ENCODE measurements at places on chromosomes 16 and 17.

DNA sequence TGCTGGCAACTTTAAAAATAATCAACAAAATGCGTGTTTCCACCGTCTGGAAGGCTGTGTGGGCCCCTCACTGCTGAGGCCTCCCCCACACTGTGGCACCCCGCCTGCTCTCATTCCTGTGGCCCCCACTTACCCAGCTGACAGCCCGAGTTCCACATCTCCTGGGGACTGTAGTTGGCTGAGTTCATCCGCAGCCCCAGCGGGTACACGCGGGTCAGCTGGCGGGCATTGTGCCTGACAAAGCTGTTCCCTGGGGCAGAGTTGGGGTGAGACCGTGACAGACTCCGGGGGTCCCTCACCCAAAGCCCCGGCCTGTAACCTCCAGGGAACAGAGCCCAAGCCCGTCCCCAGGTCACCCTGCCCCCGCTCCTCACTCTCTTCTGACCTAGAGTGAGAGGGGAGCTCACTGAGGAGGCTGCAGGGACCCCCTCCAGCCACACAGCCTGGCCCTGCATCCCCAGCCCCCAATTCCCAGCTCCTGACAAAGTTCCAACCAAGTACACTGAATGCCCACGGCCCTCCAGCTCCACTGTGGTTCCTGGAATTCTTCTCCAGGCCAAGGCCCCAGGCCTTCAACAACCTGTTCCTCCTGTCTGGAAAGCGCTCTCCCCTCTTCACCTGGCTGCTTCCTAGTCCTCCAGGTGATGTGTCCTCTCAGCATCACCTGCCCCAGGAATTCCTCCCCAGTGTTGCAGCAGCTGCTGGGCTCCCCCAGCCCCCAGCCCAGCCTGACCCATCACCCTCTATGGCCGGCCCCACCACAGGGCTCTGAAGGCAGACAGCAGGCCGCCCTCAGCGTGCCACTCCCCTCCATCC lies 18.0 kb downstream of the PLCD3 start:
- no peak for DNase-seq

DNA sequence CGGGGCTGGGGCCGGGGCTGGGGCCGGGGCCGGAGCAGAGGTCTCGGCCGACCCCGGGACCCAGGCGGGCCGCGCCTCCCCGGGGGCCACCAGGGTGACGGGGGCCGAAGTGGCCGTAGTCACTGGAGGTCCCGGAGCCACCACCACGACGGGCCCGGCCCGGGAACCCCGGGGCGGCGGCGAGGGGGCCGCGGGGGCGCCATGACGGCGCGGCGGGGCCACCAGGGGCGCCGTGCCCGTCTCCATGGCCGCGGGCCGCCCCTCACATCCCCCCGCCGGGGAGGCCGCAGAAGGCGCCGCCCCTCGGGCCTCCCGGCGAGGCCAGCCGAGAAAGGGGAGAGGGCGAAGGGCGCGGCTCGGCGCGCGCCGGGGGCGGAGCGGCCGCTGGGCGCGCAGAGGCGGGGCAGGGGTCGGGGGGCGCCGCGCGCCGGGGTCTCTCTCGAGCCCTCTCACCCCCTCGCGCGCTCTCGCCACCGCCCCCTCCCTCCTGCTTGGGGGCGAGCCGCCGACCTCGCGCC lies 297 bp downstream of the TBC1D10B start:
- DNase-seq = no peak

- DNase-seq = no peak
These were observed 10.2 kb downstream of the NOG start for GRCh38 chr17:56603486-56604238.

DNA sequence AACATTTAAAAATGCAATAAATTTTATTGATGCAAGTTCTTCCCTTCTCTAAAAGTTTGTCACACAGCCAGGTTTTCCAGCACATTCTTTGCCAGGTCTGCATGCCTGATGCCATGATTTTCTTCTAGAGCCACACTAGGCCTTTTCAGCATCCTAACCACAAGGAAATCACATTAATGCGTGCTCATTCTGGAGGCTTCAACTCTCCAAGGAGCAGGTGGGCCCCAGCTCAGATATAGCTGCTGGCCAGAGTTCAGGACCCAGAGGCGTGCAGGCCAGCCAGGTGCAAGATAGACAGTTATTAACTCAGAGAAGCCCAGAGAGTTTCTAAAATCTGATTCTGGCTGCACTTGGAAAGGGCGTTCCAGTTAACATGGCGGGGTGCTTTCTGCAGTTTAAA lies 124.5 kb upstream of the MAF start:
- DNase-seq = no peak

- no peak for DNase-seq
These were observed 3.7 kb upstream of the ERN1 start for GRCh38 chr17:64133546-64134215.

DNA sequence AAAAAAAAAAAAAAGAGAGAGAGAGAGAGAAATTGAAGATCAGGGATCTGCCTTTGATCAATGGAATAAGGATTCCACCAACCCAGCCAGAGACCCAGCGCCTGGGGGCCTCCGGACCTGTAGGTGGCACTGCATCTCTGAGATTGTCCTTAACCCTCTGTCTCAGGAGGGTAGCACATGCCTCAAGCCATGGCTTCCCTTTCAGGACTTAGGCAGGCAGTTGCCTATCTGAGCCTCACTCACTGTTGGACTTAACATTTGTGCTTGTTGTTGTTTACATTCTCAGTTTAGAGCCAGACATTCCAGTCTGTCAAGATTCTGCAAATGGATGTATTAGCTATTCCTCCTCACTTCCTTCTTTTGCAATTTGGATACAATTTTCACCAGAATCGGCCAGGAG lies 5.1 kb upstream of the SCNN1B start:
- DNase-seq = no peak

DNA sequence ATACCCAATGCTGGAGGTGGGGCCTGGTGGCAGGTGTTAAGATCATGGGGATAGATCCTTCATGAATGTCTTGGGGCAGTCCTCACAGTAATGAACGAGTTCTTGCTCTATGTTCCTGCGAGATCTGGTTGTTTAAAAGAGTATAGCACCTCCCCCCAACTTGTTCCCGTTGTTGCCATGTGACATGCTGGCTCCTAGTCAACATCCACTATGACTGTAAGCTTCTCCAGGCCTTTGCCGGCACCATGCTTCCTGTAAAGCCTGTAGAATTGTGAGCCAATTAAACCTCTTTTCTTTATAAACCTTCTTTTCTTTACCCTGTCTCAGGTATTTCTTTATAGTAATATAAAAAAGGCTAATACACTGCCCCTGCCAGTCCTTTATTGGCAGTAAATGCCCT lies 33.3 kb downstream of the RANBP10 start:
- no peak for DNase-seq

DNA sequence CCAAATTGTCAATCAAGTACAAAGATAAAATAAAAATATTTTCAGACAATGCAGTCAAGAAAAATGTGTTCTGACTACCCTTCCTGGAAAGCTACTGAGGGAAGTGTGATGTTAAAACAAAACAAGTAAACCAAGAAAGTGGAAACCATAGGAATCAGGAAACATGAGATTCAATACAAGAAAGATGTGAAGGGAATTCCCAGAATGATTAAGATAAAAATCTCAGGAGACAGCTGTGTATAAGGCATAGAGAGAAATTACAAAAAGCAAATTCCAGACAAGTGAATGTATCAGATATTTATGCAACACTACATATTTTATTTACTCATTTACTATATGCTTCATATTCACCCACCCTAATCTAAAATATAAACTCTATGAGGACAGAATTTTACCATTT lies 32.2 kb downstream of the TRIM37 start:
- no peak for DNase-seq

DNA sequence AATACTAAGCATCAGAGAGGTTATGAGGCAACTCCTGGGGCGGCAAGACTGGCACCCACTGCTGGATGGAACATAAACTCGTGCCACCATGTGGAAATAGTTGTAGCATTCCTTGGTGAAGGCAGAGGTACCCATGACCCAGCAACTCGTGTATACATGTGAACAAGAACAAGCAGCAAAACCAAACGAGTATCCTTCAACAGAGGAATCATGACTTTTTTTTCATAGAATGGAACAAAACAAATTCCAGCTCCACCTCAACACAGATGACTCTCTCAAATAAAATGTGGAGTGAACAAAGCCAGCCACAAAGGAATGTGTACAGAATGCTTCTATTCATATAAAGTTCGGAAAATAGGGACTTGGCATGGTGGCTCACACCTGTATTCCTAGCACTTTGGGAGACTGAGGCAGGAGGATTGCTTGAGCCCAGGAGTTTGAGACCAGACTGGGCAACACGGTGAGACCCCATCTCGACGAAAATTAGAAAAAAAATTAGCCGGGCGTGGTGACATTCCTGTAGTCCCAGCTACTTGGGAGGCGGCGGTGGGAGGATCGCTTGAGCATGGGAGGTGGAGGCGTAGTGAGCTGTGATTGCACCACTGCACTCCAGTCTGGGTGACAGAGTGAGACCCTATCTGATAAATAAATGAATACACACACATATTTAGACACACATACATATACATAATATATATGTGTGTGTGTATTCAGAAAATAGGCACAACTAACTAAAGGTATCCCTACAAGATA lies 35.3 kb downstream of the B9D1 start:
- no peak for DNase-seq

DNA sequence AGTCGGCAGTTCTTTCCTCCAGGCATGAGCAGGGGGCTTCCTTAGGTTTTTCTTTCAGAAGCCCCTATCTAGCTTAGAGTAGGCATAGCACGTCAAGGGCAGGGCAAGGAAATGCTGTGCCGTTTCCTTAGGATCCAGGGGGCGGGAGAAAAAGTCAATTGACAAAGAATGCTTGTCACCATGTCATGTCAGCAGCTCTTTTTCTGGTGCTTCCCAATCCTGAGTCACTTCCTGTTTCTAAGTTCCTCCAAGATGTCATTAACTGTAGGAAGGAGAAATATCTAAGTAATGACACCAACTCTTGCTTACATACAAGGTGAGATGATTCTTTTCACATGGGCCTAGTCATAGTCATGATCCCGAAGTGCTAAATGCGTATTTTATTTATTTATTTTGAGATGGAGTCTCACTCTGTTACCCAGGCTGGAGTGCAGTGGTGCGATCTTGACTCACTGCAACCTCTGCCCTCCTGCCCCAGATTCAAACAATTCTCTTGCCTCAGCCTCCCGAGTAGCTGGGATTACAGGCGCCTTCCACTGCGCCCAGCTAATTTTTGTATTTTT lies 35.2 kb downstream of the GJC1 start:
- no peak for DNase-seq

- no peak for DNase-seq
These were observed 23.5 kb upstream of the SIAH1 start for GRCh38 chr16:48408688-48409087.

DNA sequence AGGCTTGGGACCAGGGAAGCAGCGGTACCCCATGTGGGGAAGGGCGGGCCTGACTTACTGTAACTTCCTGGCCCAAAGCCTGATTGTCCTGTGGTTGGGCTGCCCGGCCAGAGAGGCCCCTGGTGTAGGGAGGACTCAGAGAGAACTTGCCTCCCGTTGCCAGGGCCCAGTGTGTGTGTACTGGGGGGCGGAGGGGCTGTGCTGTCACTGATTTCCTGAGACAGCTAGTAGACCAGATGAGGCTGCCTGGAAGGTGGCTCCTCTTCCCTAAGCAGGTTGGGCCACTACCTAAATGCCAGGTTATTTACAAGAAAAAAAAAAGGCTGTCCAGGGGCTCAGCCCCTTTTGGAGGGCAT lies 16.7 kb downstream of the SOCS3 start:
- DNase-seq = no peak

DNA sequence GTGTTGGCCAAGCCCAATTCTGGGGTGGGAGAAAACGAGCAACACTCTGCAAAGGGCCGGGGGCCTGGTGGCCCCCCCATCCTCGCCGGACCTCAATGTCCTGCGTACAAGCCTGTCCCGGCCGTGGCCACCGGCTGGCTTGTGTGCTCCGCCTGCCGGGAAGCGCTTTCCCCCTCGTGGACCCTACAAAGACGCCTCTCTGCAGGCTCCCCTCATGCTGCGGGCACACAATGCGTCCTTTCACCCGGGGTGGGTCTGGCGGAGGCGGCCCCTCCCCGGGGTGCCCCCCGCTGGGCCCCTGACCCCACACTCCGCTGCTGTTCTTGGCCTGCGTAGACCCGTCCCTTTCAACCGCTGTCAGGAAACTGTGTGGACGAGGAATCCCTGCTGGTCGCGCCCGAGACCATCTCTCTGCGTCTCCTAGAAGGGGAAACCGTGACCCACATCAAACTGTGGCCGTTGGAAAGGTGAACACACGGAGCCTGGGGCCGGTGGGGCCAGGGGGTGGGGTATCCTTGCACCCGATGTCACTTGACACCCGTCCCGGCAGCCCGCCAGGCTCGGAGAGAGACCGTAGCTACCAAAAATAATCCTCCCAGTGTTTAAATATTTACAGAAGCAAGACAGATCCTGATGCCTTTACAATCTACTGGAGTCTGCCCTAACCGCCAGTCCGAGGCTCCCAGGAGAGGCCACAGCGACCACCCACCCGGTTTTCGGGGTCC lies 43.6 kb downstream of the TBC1D16 start:
- no peak for DNase-seq

DNA sequence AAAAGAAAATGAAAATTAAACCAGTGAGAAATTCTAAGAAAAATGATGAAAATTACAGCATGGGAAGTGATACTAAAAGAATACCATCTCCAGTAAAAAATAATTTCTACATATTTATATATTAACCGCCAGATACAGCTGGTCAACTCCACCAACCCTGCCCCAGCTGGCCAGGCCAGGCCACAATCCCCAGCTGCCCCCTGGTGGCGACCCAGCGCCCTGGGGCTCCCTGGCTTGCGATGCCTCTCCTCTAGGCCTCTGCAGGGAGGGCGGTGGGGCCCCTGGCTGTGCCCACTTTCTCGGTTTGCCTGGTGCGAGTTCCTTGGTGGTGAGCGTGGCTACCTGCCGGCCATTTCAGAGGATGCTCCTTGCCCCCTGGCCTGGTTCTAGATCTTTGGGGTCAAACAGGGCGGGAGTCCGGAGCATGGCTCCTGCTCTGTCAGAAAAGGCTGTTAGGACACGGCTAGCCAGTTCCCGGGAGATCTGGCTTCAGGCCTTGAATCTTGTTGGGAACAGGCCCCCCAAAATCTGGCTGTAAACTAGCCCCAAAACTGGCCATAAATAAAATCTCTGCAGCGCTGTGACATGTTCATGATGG lies 14.5 kb downstream of the GLIS2 start:
- no peak for DNase-seq

Measured in stimulated activated CD8-positive, alpha-beta memory T cell treated with anti-CD3 and anti-CD28 coated beads, Interleukin-4, amount 100 ng/mL, for 4 hours (primary cell).